Endodermal cell (in vitro differentiated cells): ENCODE measurements at places on chromosomes 4 and X. TPM values are rescaled to one million over a fixed set of nuclear protein-coding genes. Genes with fewer than 3 reads are reported as not detected.

The CYTL1 gene
- total RNA-seq = 3.1 and 3.7 TPM in 2 replicates

The NPNT gene
- total RNA-seq = 0.88 and 1.3 TPM in 2 replicates

The DACH2 gene
- 1.4 and 2.3 TPM in 2 replicates for total RNA-seq

The CORIN gene
- 0.36 TPM in 1 of 2 replicates, not detected in the other for total RNA-seq

The TCEAL6 gene
- total RNA-seq = not detected in 2 replicates

The FOXO4 gene
- 14.4 to 18.1 TPM (median 14.6 TPM) in 3 replicates for total RNA-seq

The TMEM150C gene
- 26.5 to 36.0 TPM (median 32.8 TPM) in 3 replicates for total RNA-seq

The SSX3 gene
- total RNA-seq = not detected in 3 replicates

The HGFAC gene
- total RNA-seq = 0.38 to 0.63 TPM (median 0.46 TPM) in 3 replicates

The GSX2 gene
- total RNA-seq = not detected in 3 replicates

The ABCG2 gene
- total RNA-seq = 0.07 to 0.40 TPM (median 0.31 TPM) in 3 replicates

The CLDN34 gene
- 0.35 to 1.1 TPM (median 0.49 TPM) in 3 replicates for total RNA-seq

The NOA1 gene
- total RNA-seq = 17.8 and 18.4 TPM in 2 replicates

The RAB9A gene
- total RNA-seq = 22.2 to 28.5 TPM (median 28.0 TPM) in 3 replicates

The CT55 gene
- 0.16 TPM in 1 of 2 replicates, not detected in the other for total RNA-seq

The SEC31A gene
- total RNA-seq = 182 to 237 TPM (median 212 TPM) in 3 replicates

The NUDT11 gene
- total RNA-seq = 13.6 and 14.5 TPM in 2 replicates

The BMP3 gene
- 0.05 and 0.11 TPM in 2 replicates for total RNA-seq

The F8 gene
- total RNA-seq = 3.0 and 5.5 TPM in 2 replicates

The DUX4 gene
- total RNA-seq = not detected in 3 replicates

The MGAT4D gene
- total RNA-seq = not detected in 3 replicates

The RHOH gene
- 9.4 and 11.7 TPM in 2 replicates for total RNA-seq

The NCBP2L gene
- not detected in 3 replicates for total RNA-seq

The ZCCHC18 gene
- 1.7 to 2.3 TPM (median 1.9 TPM) in 3 replicates for total RNA-seq

The TMPRSS11D gene
- not detected in 2 replicates for total RNA-seq

The NSDHL gene
- 25.8 to 29.7 TPM (median 26.4 TPM) in 3 replicates for total RNA-seq

The ARAP2 gene
- 3.4 to 5.5 TPM (median 5.4 TPM) in 3 replicates for total RNA-seq

The GAR1 gene
- 34.5 and 35.3 TPM in 2 replicates for total RNA-seq

The DCAF8L2 gene
- 0.38 TPM in 1 of 3 replicates, not detected in the others for total RNA-seq

The ADRA2C gene
- 15.3 to 35.8 TPM (median 17.3 TPM) in 3 replicates for total RNA-seq

The IL21 gene
- total RNA-seq = not detected in 3 replicates

The HTRA3 gene
- 4.4 and 4.6 TPM in 2 replicates for total RNA-seq

The SMAD1 gene
- total RNA-seq = 24.5 and 28.3 TPM in 2 replicates

The BBS12 gene
- total RNA-seq = 3.3 and 4.1 TPM in 2 replicates

The PNMA6F gene
- total RNA-seq = not detected in 2 replicates

The MTNR1A gene
- 0.59 to 0.75 TPM (median 0.62 TPM) in 3 replicates for total RNA-seq

The SOWAHB gene
- 1.1 and 1.2 TPM in 2 replicates for total RNA-seq
